ENCODE measurements at places on chromosomes 3 and 15. TPM values are rescaled to one million over a fixed set of nuclear protein-coding genes. Genes with fewer than 3 reads are reported as not detected.

- DNase-seq = no peak
Observed at GRCh38 chr3:115160295-115160694, 13.2 kb upstream of the ZBTB20 start.

The CAMP gene
- 0.27 TPM for total RNA-seq

- DNase-seq = no peak
Observed at GRCh38 chr15:29308299-29308698, 38.7 kb upstream of the NSMCE3 start.

DNA sequence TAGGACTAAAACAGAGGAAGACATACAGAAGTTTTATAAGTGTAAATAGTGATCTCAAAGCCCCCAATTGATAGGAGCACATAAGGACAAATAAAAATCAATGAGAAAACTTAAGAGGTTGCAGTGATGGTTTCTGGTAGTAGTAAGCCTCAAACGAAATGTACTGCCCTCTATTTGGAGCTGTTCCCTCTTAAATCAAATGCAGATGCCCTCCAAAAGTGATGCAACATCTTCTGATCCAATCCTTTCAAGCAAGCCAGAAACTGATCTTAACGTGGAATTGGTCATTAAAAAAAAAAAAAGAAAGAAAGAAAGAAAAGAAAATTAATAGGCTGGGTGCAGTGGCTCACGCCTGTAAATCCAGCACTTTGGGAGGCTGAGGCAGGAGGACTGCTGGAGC, 259.3 kb downstream of the ZBTB20 start:
- DNase-seq = no peak

DNA sequence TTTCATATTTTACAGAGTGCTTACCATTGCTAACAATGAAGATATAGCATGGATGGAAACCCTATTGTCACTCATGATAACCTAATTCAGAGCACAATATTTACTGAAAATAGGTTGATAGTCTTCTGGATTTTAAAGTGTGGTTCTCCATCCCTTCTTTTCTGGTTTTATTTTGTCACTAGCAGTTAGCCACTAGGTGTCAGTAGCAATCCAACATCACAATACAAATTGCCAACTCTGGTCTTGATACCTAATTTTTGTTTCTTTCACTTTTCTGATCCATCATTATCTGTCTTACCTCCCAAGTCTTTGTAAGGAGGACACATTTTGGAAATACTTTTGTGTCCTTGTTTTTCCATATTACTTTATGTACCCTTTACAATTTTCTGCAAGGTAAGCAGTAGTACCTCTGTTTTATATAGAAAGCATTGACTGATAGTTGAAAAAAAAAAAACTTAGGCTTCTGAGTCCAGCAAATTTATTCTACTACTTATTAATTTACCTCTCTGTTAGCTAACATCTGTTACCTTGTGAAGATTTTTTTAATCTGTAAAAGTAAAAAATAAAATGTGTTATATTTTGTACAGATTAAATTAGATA, 28.3 kb upstream of the CRYBG3 start:
- DNase-seq = peak; percentile 9

DNA sequence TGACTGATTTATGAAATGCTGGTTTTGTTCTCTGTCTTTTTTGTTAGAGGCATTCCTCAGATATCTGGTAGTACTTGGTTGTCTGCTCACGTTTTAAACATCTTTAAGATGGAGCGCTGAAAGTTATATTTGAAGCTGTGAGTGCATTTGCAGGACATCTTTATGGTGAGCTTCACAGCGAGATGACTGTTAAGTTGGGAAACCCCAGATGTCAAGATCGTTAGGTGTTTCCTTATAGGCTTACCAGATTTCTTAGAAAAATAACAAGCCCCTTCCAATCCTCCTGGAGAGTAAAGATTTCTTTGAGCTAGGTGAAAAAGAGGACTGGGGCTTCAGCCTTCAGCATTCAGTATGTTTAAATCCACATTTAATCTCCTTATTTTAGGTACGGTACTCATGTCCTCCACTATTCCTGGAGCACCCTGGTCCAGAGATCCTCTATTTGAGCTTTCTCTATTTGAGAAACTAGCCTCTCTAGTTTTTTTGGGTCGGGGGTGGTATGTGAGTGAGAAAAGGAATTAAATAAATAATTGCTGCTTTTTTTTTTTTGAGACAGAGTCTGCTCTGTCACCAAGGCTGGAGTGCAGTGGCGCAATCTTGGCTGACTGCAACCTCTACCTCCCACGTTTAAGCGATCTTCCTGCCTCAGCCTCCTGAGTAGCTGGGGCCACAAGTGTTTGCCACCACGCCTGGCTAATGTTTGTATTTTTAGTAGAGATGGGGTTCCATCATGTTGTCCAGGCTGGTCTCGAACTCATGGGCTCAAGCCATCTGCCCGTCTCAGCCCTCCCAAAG, 72.3 kb downstream of the ZNF609 start:
- DNase-seq = no peak

The KBTBD8 gene
- total RNA-seq = 4.4 TPM

GRCh38 chr3:23303601-23304217, 100.6 kb downstream of the UBE2E2 start:
- no peak for DNase-seq

GRCh38 chr3:12947504-12948369, 106.4 kb upstream of the RPL32 start:
- DNase-seq = peak; percentile 75

DNA sequence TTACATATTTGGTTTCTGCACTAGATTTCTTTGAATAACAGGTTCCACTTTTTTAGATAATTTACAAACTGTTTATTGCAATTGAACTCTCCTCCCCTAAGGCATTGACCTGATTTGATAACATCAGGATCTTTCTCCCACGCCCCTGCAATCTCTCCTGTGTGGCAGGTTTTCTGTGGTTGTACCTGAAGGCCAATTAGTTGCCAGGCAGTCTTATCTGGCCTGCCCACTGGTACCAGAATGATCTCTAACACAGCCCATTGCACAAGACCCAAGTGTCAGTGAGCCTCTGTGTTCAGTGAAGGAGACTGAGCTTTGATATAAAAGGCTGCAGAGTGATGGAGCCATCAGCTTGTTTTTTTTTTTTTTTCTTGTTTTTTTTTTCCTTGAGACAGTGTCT, 3.3 kb downstream of the ACAD9 start:
- no peak for DNase-seq

- DNase-seq = no peak
Observed at GRCh38 chr15:72306211-72306785, 13.7 kb downstream of the CELF6 start.

DNA sequence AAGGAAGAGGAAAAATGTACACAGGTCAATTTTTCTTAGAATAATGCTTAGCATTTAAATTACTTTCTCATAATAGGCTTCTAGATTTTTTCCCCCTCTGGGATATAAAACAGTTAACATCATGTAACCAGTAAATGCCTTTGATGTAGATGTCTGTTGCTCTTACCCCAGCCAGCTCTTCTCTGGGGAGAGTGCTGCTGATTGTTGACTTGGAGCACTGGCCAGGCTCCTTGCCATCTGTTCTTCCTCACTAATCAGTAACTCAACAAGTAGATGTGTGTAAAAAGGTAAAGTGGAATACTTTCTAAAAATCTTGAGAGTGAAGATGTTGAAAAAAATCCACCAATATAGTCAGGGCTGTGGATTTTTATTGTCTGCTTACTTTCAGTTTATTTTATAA, 42.2 kb downstream of the RIOX2 start:
- no peak for DNase-seq

DNA sequence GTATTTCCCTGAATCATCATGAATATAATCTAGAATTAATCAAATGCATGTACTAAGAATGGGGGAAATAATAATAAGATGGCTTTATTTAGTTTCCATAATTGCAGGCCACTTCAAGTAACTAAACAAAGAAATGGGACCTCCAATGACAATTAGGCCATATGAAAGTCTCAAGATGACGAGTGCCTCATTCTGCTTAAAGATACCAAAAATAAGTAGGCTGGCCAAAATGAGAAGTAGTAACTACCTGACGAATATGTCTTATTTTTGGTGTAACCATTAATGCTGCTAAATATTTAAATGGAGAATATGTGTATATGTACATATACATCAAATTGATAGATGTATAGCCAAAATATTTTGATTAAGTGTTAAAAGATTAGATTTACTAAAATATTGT, 932.6 kb downstream of the EPHA3 start:
- no peak for DNase-seq

- DNase-seq = no peak
Observed at GRCh38 chr3:139120086-139121056, 75.7 kb upstream of the PRR23C start.

- DNase-seq = peak; percentile 46
Observed at GRCh38 chr3:117628823-117629291, 919.3 kb downstream of the TUSC7 start.

DNA sequence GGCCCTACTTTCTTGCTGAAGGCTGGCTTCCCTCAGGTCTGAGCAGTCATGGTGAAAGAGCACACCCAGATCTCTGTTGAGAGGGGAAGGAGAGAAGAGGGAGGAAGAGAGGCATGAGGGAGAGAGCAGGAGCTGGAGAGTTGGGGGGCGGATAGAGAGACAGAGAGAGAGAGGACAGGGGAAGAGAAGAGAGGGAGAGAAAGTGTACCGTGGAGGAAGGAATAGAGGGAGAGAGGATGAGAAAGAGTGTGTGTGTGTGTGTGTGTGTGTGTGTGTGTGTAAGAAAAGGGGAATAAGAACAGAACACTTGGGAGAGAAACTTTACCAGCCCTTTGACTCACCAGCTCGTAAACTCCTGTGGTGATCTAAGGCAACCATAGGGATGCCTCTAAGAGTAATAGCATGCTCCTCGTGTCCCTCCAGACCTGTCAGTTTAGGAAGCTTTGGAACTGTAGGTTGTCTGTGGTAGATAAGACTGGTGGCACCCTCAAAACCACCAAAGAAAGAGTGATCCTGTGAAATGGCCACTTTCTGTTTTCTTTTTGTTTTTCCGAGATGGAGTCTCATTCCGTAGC, 18.2 kb downstream of the ZNF592 start:
- DNase-seq = no peak

- no peak for DNase-seq
Observed at GRCh38 chr15:28991236-28992171, 105.7 kb downstream of the APBA2 start.

The SAXO2 gene
- total RNA-seq = 1.2 TPM

DNA sequence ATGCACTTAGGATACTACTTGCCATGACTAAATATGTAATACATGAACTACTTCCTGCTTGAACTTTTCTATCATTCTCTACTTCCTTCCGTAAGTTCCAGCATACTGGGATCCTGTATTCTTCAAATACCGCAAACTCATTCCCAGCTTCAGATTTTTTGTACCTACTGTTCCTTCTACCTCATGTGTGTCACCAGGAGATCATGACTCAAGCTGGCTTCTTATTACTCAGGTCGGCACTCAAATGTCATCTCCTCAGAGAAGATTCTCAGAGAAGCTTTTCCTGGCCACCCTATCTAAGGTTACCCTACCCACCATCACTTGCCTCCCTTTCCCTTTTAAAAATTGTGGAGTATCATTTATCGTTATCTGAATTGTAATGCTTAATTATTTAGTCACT, 66.7 kb downstream of the RFX7 start:
- DNase-seq = no peak

DNA sequence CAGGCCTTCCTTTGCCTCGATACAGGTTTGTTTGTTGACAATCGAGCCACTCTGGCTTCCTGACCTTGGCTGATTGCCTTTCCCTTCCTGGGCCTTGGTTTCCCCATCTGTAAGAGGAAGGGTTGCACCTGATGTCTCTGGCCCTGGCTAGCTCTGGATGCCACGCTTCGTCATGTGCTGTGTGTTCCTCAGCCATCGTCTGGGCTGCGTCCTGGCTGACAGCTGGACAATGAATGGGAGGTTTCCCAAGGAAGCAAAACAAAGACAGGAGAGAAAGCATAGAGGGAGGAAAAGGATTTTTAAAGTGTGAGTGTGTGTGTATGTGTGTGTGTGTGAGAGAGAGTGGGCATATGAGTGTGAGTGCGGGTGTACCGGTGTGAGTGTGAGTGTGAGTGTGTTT, 65.2 kb upstream of the HACD2 start:
- no peak for DNase-seq

DNA sequence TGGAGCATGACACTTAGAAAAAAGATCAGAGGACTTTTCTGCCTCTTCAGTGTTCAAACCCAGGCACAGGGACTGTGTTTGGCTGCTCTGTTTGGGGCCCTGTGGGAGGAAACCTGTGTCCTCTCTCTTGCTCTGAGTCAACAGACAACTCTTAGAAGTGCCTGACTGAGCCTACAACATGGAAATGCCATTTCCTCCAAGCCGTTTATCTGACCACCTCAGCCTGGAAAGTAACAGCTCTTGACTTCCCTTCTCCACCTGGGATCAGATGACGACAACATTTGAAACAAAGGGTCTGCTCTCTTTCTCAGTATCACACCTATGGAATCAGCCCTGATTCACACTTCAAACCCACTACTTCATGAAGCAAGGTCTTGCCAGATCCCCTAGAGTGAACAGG, 91.3 kb upstream of the CTDSPL start:
- DNase-seq = no peak

GRCh38 chr3:187186801-187187421, 10.4 kb upstream of the RTP1 start:
- DNase-seq = no peak

GRCh38 chr3:13414040-13414729, 5.9 kb downstream of the NUP210 start:
- no peak for DNase-seq

GRCh38 chr3:181609030-181609767, 102.5 kb upstream of the SOX2 start:
- DNase-seq = no peak

DNA sequence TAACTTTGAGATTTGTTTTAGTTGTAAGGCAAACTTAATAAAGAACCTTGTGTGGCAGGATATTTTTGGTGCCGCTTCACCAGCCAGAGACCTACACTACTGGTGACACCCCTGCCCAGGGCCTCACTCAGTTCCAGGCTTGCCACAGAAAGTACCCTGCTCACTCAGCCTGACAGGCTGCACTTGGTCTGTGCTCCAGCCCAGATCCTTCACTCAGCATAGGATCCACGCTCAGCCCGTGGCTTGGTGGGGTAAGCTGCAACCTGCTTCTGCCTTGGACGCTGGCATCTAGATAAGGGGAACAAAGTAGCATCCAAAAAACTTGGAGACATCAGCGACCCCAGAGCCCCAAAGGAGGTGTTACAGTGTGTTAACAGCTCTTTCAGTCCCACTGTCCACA, 825.5 kb downstream of the EPHA3 start:
- DNase-seq = no peak

DNA sequence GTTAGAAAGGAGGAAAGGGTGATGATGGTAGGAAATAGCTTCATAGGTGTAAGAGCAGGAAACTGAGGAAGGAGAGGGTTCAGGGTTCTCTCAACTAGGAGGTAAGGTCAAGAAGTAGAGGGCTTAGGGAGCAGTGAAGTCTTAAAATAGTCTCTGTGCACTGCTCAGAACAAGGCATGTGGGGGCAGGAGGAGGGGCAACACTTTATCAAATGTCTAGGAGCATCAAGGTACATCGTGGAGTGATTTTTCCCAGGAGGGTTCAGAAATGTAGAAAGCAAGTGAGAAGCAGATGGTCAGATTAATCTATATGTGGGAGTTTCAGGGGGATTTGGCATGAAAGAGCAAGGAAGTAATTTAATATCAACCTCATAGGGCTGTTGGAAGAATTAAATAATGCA, 58.8 kb downstream of the TNIK start:
- no peak for DNase-seq

The ADGRG7 gene
- not detected for total RNA-seq

GRCh38 chr3:150074697-150075416, 104.2 kb upstream of the PFN2 start:
- DNase-seq = no peak

GRCh38 chr15:51931638-51932037, 39.9 kb downstream of the LEO1 start:
- peak; percentile 58 for DNase-seq

- DNase-seq = no peak
Observed at GRCh38 chr3:59408047-59408624, 358.3 kb upstream of the CFAP20DC start.

The AHSG gene
- total RNA-seq = 0.21 TPM

The SLC12A8 gene
- total RNA-seq = 10.5 TPM
